ENCODE measurements at places on chromosomes 7 and 10.

GRCh38 chr7:42010751-42011150, 226.3 kb downstream of the GLI3 start:
- no peak for DNase-seq

- no peak for DNase-seq
Observed at GRCh38 chr10:49152663-49153062, 18.8 kb upstream of the FAM170B start.

GRCh38 chr10:122304054-122304579, 33.0 kb downstream of the BTBD16 start:
- DNase-seq: no peak

DNA sequence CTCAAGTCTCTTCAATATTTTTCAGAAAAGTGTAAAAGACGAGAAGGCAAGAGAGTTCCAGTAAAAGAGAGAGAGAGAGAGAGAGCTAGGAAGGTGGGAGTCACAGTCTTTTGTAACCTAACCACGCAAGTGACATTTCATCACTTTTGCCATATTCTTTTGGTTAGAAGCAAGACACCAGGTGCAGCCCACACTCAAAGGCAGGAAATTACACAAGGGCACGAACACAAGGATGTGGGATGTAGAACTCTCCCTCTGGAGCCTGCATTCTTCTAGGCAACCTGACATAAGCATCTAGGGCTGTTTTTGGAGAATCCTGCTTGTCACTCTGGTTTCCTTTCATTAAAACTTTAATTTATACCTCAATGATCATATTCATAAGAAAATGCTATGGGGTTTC, 1213.1 kb downstream of the DNAJB9 start:
- no peak for DNase-seq

GRCh38 chr7:33072471-33072870, 9.9 kb upstream of the NT5C3A start:
- DNase-seq: no peak

DNA sequence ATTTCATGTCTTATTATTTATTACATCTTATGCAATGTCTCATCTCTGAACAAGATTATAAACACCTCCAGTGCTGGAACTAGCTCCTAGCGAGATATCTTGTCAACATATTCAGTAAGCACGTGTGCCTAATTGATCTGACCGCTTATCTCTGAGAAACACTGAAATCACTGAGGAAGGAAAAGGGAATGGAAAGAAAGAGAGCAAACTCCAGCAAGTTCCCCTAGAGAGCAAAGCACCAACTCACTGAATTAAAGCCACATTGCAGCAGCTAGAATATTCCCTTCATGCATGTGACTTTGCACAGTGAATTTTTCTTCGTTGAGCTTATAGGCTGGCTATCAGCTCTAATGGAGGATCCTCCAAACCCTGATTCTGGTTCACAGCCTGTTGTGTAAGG, 177.1 kb upstream of the FRMD4A start:
- no peak for DNase-seq

GRCh38 chr10:86650151-86650550, 4.2 kb upstream of the OPN4 start:
- peak; percentile 41 for DNase-seq

- no peak for DNase-seq
Observed at GRCh38 chr10:133225707-133226191, 4.3 kb upstream of the UTF1 start.

- no peak for DNase-seq
Observed at GRCh38 chr7:33221390-33221789, 92.0 kb downstream of the BBS9 start.

DNA sequence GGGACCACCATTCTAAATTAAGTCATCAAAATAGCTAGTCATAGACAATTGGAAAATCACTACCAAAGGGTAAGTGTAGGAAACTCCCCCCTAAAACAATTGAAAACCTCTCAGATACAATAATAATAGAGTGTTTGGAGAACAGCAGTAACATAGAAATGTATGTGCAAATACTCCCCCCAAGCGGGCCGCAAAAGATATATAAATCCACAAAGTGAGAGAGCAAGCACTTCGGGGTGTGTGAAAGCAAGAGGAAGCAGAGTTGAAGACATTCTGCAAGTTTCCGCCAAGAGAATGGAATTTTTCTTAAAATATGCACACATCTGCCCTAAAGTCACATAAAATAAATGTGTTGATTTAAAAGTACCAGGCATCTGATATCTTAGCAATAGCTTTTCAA, 33.3 kb downstream of the CHCHD3 start:
- DNase-seq: no peak

DNA sequence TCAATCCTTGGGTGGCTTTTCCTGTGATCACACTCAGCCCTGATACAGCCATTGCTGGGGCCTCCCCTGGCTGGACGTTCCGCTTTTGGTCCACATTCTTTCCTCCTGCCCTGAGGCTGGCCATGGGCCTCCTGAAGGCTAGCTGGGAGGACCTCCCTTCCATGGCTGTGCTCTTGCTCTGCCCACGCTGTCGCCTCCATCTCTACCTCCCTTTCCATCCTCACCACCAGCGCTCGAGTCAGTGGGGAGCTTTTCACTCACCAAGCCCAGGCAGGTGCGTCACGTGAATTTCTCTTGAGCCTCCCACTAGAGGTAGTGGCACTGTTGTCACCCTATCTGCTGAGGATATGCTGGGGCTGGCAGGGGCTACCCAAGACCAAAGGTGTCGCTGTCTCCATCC, 85.9 kb downstream of the BMS1 start:
- no peak for DNase-seq

- peak; percentile 6 for DNase-seq
Observed at GRCh38 chr10:125164421-125164820, 4.1 kb upstream of the CTBP2 start.

DNA sequence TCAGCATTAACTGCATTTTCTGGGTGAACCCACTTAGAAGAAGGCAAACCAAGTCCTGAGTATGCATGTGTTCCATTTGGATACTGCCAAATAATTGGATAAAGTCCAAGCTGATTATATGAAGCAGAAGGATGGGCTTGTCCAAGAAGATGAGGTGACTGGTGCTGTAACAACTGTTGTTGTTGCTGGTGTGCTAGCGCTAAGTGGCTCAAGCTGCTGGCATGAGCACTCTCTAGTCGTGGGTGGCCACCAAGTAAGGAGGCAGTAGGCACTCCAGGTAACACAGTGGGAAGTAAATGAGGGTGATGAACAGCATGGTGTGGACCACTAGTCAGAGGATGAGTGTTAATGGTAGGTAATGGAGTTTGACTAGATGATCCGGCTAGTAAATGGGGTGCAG, 80.4 kb downstream of the NRBF2 start:
- no peak for DNase-seq

DNA sequence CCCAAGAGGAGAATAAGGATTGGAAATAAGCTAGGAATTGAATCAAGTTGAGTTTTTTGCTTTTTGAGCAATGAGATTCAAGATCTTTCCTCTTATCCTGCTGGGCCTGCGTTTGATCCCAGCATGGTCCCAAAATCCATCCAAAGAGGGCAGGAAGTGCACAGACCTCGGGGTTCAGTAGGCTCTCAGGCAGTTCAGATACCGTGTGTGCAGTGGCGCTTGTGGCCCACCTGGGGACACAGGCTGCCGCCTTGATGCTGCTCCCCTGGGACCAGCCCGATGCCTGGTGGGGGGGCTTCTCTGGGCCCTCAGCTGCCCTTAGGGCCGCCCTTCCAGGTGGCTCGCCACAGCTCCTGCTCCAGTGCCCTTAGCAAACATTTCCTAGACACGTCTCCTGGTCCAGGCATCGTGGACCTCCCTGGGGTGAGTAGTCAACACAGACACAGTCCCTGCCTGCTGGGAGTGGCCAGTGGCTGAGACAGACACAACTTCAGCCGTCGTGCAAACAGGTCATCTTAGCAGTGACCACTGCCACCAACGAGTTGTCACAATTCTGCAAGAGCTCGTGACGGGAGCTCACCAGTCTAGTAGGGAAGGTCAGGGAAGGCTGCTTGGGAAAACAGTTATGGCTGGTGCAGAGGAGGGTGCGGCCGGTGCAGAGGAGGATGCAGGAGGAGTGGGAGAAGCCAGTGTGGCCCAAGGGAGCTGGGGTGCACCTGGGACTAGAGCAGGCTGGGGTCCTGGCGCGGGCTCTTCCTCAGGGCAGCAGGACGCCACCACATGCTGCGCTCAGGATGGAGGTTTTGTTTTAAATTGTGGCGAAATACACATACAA, 21.7 kb upstream of the JAKMIP3 start:
- no peak for DNase-seq

DNA sequence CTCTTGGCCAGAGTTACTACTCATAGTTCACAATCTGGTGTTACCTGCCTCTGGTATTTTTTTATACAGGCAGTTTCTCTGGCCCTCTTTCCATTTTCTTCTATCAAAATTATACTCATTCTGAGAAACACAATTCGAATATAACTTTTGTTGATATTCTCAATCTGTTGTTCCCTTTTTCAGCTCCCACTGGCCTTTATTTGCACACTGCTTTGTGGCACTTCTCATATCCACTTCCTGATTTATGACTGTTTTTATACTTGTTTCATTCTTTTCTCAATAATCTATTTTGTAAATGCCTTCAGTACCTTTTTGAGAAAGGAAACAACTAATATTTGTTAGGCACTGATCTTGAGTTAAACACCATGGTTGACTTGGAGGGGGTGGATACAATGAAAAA, 93.8 kb upstream of the HDAC9 start:
- no peak for DNase-seq

GRCh38 chr10:7932301-7933036, 114.2 kb downstream of the TAF3 start:
- no peak for DNase-seq

DNA sequence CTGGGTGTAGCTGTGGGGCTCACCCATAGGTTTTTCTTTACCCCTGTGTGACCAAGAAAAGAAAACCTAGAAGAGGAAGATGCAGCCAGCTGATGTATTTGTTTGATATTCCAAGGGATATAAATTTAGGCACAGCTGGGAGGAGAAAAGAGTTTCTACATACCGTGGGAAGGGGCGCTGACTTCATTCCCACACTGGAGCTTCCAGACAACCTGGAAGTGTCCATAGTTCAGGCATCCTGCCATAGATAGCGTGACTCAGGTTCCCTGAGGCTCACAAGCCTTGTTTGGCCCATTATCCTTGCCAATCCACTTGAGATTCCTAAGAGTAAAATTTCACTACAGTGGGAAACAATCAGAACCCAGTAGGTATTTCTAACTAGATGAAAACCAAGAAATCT, 371.7 kb upstream of the NRP1 start:
- peak; percentile 57 for DNase-seq

DNA sequence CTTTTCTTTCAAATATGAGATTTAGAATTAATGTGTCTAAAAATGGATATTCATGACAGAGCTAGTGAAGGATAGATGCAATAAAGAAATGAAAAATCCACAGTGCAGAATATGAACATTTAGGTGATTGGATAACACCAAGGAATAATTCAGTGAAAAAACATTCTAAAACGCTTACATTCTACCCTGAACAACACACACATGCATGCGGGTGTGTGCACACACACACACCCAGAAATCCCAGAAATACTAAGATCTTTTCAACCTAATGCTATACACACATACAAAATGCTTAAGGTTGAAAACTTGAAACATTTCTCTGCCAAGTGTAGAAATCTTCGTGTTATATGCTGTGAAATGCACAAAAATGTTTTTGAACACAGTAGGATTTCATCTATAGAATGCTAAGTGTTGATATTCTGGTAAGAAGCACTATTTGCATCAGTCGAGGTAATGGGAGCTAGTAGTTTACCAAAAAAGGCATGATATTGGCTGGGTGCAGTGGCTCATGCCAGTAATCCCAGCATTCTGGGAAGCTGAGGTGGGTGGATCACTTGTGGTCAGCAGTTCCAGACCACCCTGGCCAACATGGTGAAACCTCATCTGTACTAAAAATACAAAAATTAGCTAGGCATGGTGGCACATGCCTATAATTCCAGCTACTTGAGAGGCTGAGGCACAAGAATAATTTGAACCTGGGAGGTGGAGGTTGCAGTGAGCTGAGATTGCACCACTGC, 600.6 kb downstream of the PHTF2 start:
- no peak for DNase-seq

- DNase-seq: no peak
Observed at GRCh38 chr10:5402798-5403197, 1.8 kb downstream of the TUBAL3 start.

DNA sequence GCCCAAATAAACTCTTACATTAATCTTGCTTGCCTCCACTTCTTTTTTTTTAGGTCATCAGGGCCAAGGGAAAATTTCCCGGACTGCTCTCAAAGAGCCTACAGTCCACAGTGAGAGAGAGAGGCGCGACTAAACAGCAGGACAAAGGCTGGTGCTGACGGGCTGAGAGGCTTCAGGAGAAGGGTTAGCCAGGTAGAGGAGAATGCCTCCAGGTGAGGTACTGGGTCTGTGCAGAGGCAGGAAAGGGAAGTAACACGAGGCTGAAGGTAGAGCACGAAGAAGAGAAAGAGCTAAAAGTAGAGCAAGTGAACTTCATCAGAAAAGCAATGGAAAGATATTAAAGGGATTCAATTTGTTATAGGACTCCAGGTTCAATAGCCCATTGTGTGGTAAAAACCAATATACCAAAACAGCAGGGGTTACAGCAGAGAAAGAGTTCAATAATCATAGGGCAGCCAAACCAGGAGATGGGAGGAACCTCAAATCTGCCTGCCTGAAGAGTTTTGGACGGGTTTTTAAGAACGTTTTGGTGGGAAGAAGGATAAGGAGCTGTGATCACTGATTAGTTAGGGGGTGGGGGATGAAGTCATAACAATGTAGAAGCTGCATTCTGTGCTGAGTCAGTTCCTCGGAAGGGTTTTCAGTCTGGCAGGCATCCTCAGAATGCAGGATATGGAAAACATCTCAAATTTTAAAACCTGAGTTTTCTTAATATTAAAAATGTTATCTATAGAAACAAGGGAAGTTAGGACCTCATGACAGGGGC, 171.5 kb downstream of the AKR1D1 start:
- no peak for DNase-seq

GRCh38 chr7:16089801-16090200, 331.5 kb downstream of the CRPPA start:
- DNase-seq: no peak

GRCh38 chr10:31197886-31198285, 121.1 kb upstream of the ZEB1 start:
- DNase-seq: no peak

DNA sequence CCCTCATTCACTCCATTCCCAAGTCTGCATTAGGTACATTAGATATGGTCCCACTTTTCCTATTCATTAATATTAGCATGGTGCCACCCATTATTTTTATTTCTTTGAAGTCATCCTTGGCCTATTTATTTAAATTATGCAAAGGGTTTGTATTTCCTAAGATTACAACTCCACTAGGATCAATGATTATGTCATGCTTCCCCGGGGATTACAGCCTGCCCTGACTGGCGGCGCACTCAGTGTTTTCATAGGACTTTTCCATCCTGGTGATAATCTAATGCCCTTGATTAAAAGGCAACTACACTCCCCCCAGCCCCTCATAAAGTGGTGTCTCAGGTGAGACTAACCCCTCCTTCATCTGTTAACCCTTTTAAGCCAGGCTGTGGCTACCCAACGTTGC, 187.2 kb downstream of the POU6F2 start:
- no peak for DNase-seq
